ENCODE measurements at places on chromosomes 2 and 18.

DNA sequence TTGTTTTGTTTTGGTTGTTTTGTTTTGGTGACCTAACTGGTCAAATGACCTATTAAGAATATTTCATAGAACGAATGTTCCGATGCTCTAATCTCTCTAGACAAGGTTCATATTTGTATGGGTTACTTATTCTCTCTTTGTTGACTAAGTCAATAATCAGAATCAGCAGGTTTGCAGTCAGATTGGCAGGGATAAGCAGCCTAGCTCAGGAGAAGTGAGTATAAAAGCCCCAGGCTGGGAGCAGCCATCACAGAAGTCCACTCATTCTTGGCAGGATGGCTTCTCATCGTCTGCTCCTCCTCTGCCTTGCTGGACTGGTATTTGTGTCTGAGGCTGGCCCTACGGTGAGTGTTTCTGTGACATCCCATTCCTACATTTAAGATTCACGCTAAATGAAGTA is at the start of gene TTR:
TTR (plus strand) TSS at position 250 of the 400 bp plus-strand sequence; CDS start at position 276, 26 bp downstream.
- no peaks in the 10 kb centered on the region for H3K27me3 ChIP-seq
- H3K4me1 ChIP-seq: no peaks in the 10 kb centered on the region
- H3K27ac ChIP-seq: no peak within 1 kb of the TSS
- H3K4me3 ChIP-seq: no peak within 1 kb of the TSS
- no peaks in the 10 kb centered on the region for H3K36me3 ChIP-seq
- no peak for DNase-seq

GRCh38 chr2:24509840-24510239 is 18.8 kb downstream of the NCOA1 start:
- no peak overlapping the region for H3K27ac ChIP-seq
- H3K36me3 ChIP-seq: no peaks in the 10 kb centered on the region
- peaks cover 9% of the 10 kb centered on the region for H3K4me1 ChIP-seq
- no peak overlapping the region for H3K4me3 ChIP-seq
- no peaks in the 10 kb centered on the region for H3K27me3 ChIP-seq

DNA sequence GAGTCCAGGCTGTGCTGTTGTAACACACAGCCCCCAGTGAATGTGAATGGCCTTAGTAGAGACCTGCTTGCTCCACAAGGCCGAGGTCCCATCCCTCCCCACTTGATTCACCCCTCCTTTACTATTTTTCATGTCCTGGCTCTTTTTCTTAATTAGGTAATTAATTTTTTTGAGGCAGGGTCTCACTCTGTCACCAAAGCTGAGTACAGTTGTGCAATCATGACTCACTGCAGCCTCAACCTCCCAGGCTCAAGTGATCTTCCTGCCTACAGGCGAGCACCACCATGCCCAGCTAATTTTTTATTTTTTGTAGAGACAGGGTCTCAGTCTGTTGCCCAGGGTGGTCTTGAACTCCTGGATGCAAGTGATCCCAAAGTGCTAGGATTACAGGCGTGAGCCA is 19.3 kb downstream of the FBLN7 start:
- no peak for DNase-seq
- no peak overlapping the region for H3K4me3 ChIP-seq
- peaks cover 6% of the 10 kb centered on the region for H3K36me3 ChIP-seq
- no peaks in the 10 kb centered on the region for H3K4me1 ChIP-seq
- H3K27me3 ChIP-seq: no peaks in the 10 kb centered on the region

DNA sequence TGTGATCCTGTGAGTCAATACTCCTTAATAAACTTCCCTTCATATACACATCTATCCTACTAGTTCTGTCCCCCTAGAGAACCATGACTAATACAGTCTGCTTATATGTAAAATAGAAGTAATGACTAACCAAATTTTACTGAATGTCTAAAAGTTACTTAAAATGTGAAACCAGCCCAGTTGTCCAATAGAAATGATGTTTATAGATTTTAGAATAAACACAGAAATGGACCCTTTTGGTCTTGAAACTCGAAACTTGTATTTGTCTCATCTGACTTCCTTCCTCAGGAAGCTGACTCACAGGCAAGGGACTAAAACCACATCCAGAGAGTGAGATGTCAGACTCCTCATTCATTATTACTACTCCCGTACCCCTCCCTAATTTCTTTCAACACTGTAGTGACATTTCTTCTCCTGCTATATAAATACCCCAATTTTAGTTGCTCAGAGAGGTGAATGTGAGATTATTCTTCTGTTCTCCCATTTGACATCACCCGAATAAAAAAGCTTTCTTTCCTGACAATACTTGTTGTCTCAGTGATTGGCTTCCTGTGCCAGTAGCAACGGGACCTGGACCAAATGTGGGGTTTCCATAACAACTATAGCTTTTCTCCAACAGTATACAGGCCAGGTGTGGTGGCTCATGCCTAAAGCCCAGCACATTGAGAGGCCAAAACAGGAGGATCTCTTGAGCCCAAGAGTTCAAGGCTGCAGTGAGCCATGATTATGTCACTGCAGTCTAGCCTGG is 486.0 kb downstream of the ERBB4 start:
- H3K4me3 ChIP-seq: no peak overlapping the region
- no peaks in the 10 kb centered on the region for H3K4me1 ChIP-seq
- H3K27me3 ChIP-seq: peaks cover 11% of the 10 kb centered on the region
- H3K36me3 ChIP-seq: no peaks in the 10 kb centered on the region
- no peak overlapping the region for H3K27ac ChIP-seq
- DNase-seq: peak; percentile 25

GRCh38 chr2:223523551-223524001 is 78.6 kb downstream of the SCG2 start:
- no peaks in the 10 kb centered on the region for H3K36me3 ChIP-seq
- peak; percentile 63 for DNase-seq
- H3K27me3 ChIP-seq: no peaks in the 10 kb centered on the region
- no peak overlapping the region for H3K4me3 ChIP-seq
- H3K27ac ChIP-seq: no peak overlapping the region

GRCh38 chr18:47754311-47755101 is 176.0 kb downstream of the SMAD2 start:
- DNase-seq: peak; percentile 45
- no peak overlapping the region for H3K27ac ChIP-seq
- H3K4me1 ChIP-seq: no peaks in the 10 kb centered on the region
- H3K4me3 ChIP-seq: no peak overlapping the region
- no peaks in the 10 kb centered on the region for H3K27me3 ChIP-seq

DNA sequence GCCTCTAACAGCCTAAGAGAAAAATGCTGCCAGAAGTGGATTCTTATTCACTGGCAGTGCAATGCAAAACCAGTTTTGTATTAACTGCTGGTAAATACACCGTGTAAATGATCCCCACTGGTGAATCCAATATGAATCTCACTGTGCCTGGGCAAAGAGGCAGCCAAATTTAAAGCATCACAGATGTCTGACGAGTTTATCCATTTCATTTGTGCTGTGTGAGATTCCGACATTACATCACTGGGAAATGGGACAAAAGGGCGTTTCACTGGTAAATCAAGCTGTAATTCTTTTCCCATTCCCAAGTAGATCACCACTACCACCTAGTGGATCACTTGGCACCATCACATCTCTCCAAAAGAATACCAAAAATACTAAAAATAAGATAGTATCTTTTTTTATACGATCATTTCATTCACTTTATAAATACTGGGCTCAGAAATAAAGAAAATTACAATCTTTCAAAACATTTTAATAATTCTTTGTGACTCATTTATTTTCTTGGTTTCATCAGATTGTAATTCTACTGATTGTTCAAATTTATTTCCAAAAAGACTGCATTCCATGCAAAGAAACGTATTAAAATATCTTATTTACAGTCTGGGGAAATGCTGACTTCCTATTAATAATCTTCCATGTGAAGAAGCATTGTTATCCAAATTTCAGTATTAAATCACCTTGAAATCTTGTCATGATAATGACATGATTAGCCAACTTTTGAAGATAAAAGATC is 125.6 kb downstream of the GRB14 start:
- peak; percentile 63 for DNase-seq
- H3K4me3 ChIP-seq: no peak overlapping the region
- no peaks in the 10 kb centered on the region for H3K36me3 ChIP-seq
- H3K27ac ChIP-seq: no peak overlapping the region
- H3K4me1 ChIP-seq: no peaks in the 10 kb centered on the region
- H3K27me3 ChIP-seq: no peaks in the 10 kb centered on the region
